Thyroid gland (tissue), 4 donors: ENCODE measurements at places on chromosomes 5 and 9.

- no peak for DNase-seq
These were observed 67.9 kb downstream of the VCAN start for GRCh38 chr5:83539463-83539790.

DNA sequence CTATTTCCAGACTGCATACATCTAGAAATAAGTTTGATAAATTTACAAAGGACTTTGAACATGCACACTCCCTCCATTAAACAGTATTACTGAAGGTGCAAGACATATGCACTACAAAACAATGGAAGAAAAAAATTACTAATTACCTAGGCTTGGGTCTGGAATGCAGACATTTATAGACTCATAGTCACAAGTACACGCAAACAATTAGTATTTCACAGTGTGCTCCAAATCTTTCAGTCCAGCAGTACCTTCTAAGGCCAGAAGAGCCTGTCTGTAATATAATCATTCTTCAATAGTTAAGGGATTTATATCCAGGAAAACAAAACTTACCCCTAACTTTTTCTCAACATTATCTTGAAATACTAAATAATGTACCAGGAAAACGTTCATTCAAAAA is 11.2 kb downstream of the RICTOR start:
- DNase-seq, result no peak

DNA sequence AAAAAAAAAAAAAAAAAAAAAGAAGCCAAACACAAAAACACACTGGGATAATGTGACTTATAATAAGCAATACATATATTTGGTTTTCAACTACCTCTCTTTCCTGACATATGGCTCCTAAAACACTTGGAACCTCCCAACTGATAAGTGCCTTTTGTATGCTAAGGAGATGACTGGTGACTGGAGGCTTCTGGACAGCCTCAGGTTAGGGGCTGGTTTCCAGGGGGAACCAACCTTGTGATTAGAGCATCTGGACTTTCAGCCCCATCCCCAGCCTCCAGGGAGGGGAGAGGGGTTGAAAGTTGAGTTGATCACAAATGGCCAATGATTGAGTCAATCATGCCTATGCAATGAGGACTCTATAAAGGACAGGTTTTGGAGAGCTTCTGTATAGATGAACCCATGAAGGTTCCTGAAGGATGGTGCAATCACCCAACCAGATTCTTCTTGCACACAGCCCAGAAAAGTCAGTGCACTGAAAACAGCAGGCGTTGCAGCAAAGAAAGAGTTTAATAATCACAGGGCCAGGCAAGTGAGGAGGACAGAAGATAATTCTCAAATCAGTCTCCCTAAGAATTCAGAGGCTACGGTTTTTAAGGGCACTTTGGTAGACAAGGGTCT is 276.7 kb downstream of the AUH start:
- no peak for DNase-seq

GRCh38 chr9:137731216-137731946 is 112.6 kb downstream of the EHMT1 start:
- DNase-seq, result peak; percentile 49

GRCh38 chr5:69492391-69492922 is at the start of gene OCLN:
OCLN (plus strand) TSS chr5:69492790; CDS start chr5:69504245, 11,455 bp downstream.
- peak; percentile 89 for DNase-seq

DNA sequence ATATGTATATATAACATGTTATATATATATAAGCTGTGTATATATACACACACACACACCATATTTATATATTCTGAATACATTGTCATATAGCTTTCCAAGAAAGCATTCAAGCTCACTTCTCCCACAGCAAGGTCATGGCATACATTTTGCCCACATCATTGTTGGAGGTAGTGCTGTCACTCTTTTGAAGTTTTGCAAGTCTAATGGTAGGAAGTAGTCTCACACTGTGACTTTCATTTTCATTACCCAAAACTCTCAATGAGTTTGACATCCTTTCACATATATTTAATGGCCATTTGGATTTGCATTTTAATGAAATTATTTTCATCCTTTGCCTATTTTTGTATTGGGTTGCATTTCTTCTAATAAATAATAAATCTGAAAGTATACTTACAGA is 59.8 kb upstream of the COX7C start:
- no peak for DNase-seq
